GM12865 (cell line): ENCODE measurements at places on chromosomes 13 and 19.

DNA sequence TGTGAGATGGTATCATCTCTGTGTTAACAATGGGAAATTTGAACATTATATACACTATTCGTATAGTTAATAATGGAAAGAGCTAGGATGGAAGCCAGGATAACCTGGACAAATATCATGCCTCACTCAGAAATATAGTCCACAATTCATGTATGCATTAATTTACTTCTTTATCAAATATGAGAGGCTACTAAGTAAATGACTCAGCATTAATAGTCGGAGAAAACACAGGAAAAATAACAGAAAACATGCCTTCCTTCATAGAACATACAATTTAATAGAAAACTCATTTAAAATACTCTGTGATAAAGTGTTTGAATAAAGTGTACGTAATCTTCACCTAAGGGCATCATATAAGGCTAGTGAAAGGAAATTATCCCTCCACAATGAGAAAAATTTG is 383.4 kb upstream of the SLITRK5 start:
- DNase-seq: no peak

DNA sequence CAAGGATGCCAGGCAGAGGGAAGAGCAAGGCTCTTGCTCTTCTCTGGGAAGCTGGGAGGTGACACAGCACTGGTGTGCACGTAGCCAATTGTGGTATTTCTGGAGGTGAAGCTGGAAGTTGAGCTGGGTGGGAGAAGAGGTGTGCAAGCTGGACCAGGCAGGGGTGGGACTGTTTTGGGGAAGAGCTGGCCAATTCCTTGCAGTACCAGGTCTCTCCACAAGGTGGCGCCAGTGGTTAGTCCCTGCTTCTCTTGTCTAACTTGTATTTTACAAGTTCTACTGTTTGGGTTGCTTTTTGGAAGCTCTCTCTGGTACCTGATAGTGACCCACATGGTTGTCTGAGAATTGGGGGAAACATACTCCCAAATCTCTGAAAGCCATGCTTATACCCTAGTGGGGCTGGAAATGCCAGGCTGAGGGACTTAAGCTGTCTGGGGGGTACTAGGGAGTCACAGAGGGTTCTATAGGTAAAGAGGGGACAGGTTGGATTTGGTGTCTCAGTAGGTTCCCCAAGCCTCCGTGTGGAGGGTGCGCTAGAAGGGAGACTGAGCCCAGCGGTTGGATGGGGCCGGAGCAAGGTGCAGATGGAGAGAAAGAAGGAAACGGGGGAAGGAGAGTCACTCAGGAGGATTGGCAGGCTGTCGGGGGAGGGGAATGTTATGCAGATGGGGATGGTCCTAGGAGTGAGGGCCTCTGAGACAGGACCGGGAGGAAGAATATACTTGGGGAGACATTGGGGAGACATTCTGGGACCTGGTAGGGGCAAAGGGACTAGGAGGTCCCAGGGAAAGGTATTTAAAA is 3.0 kb downstream of the HPN start:
- peak; percentile 56 for DNase-seq

GRCh38 chr13:87889254-87889653 is 218.1 kb downstream of the SLITRK5 start:
- DNase-seq: no peak

GRCh38 chr13:64534302-64534701 is 2695.8 kb downstream of the PCDH9 start:
- DNase-seq: no peak

GRCh38 chr13:67063036-67063435 is 167.1 kb downstream of the PCDH9 start:
- no peak for DNase-seq

GRCh38 chr19:1396768-1397679 is 4.3 kb downstream of the GAMT start:
- DNase-seq: no peak

- no peak for DNase-seq
Observed at GRCh38 chr13:80477661-80478443, 136.9 kb upstream of the SPRY2 start.

DNA sequence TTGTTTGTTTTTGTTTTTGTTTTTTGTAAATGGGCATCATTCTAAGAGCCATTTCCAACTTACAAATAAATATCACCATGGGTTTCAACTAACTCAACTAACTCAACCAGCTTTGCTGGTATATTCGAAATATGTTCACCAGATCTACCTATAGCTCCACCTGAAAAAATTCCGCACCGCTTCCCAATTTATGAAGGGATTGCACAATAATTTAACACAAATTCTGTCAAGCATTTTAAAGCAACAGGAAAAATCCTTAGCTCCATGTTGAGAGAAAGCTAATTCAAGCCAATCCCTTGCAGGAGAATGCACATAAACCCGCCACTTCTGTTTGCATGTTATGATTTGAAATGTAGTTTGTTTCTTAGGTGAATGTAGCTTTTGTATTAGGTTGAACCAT is 417.8 kb downstream of the EFNB2 start:
- no peak for DNase-seq

DNA sequence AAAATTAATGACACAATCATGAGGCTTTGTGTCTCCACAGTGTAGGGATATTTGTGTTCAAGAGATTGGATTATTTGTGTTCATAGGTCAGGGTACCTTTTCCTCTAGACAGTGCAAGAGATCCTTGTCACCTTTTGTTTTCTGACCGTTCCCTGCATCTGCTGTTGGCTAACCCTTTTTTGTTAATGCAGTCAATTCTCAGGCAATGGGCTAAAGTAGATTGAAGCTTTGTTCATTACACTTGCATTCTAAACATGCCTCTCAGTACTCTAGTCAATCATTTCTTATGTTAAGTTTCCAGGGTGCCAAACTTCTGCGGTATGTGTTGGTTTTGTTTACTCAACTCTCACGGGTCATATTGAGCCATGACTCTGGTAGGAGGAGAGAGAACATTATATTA is 1.8 kb upstream of the MED4 start:
- no peak for DNase-seq
